IPS-NIHi11 (cell line): ENCODE measurements at places on chromosomes 4 and X.

- DNase-seq = no peak
Observed at GRCh38 chr4:124867536-124867935, 155.0 kb upstream of the ANKRD50 start.

- peak; percentile 62 for DNase-seq
Observed at GRCh38 chr4:87097075-87097474, 123.3 kb downstream of the KLHL8 start.

DNA sequence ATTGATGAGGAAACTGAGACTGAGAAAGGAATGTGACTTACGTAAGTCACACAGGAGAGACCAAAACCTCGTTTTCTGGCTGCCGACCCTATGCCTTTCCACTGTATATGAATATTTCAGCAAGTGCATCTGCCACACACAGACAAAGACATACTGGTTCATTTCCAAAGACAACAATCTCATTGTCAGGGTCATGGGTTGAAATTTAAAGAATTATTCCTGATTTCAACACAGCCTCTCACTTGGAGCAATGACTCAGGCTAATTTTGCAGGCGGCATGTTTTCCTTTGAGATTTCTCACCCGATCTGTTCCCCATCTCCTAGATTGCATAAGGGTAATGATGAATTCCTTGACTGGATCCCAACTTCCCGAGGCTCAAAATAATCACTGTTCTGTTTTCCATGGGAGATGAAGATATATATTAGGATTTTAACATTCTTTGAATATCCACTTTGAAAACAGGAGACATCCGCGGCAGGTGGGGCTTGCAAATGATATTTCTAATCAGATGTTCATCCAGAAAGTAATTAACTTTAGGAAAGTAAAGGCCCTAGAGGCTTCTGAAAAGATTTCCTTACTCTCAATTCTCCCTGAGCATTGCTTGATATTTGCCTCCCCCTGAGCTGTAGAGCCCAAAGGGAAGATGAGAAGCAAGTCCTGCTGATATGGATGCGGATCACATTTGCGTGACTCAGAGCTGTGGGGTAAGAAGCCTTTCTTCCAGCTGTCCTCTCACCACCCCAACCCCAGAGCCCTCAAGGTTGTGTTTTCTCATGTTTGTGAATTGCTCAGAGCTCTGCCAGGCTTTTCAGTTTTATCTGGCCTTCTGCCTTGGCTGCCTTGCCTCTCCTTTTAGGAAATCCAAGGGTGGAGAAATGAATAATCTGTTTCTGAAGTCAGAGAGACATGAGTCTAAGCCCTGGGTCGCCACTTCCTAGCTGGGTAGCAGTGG lies 361.1 kb upstream of the BOD1L1 start:
- no peak for DNase-seq

GRCh38 chrX:108399418-108400165 lies 38.6 kb downstream of the COL4A6 start:
- DNase-seq = no peak

- no peak for DNase-seq
Observed at GRCh38 chrX:97387004-97387403, 503.3 kb downstream of the RPA4 start.

GRCh38 chrX:134932528-134933217 lies 58.1 kb upstream of the SMIM10 start:
- DNase-seq = no peak

DNA sequence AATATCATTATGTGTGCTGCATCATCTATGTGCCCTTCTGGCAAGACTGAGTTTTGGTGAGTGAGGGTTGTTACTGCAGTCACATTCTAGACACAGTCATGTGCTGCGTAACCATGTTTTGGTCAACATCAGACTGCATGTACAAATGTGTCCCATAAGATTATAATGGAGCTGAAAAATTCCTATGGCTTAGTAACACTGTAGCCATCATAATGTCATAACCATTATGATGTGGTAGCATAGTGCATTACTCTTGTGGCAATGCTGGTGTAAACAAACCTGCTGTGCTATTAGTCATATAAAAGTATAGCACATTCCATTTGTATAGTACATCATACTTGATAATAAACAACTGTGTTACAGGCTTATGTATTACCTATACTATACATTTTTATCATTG lies 198.1 kb upstream of the NUDT6 start:
- no peak for DNase-seq

GRCh38 chrX:131830400-131831184 lies 192.5 kb upstream of the STK26 start:
- peak; percentile 53 for DNase-seq

DNA sequence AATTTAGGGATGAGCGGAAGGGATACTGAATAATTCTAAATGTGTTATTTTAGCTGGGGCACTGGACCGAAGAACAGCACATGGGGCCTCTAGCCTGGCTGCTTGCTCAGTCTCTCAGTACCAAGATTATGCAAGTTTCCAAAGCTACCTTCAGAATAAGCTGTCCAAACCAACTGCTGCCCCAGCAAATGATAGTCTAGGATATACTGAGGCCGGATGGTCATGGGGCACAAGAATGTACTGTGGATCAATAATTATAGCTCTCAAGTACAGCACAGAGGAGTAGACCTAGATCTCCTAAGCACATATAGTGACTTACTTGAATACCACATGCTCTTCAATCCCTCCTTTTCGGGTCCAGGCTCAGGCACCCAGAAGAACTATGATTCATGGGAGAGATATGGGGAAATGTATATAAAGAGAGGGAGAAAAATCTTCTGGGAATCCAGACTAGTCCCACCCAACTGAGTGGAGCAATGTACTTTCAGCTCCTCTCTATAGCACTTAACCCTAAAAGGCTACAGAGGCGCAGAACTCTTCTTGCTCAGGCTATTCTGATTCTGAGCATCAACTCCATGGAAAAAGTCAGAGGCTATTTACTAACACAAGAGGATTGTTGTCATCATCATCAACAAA lies 160.3 kb upstream of the GPC4 start:
- no peak for DNase-seq

DNA sequence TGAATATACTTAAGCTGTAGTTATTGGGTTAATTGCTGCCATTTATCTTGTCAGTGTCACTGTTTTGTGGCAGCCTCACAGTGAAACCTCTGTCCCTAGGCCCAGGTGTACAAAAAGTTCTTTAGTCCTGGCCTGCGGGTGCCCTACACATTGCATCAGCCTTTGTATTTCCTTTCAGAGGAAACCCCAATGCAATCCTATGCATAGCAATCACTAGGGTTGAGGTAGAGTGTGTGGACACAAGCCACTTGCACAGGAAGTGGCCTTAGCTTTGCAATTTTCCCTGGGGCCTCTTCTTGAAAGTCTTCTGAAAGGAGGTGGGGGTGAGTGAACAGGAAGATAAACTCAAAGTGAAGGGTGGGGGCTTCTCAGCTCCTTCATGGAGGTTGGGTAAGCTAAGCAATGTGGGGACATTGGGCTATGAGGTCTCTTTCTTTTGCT lies 27.8 kb downstream of the VSIG4 start:
- DNase-seq = no peak
